ENCODE measurements at places on chromosomes 11 and 22. TPM values are rescaled to one million over a fixed set of nuclear protein-coding genes. Genes with fewer than 3 reads are reported as not detected.

- DNase-seq, result no peak
Measured at GRCh38 chr11:2742201-2742600, 42.4 kb upstream of the KCNQ1OT1 start.

DNA sequence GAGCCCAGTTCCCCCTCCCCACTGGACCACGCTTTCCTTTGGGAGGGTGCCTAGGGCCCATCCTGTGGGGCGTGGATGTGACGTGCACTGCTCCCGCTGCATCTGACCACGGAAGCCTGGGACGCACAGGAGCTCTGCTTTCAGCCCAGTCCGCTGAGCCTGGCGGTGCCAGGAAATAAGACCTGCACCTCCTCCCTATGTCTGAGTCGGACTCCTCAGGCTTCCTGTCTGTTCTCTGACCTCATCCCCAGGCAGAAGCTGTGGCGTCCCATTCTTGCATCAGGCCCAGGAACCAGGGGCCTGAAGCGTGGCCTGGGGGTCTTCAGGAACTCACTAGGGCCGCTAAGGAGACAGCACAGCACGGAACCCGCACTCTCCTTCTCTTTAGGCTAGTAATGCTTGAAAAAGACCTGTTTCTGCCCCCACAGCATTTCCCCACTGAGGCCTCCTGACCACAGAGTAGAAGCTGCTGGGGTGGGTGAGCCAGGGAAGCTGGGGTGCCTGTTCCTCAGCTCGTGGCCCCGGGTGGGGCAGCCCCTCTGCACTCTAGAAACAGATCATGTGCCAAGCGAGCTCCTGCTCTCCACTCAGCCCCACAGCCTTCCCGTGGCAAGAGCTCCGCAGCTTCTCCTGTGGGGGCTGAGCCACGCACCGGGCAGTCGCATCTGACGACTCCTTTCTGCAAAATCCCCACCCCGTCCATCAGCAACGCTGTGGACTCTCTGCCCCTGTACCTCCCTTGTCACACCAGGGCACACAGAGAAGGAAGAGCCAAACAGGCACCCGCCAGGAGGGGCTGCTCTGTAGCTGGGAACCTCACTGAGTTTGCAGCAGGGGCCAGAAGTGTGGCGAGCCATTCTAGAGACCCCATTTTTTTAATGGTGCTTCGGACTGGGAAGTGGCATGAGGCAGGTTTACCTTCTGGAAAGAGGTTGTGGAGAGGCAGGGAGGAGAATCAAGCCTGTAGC is 22.6 kb downstream of the MOV10L1 start:
- peak; percentile 53 for DNase-seq

GRCh38 chr11:95674657-95675358 is 114.8 kb downstream of the FAM76B start:
- DNase-seq, result no peak

DNA sequence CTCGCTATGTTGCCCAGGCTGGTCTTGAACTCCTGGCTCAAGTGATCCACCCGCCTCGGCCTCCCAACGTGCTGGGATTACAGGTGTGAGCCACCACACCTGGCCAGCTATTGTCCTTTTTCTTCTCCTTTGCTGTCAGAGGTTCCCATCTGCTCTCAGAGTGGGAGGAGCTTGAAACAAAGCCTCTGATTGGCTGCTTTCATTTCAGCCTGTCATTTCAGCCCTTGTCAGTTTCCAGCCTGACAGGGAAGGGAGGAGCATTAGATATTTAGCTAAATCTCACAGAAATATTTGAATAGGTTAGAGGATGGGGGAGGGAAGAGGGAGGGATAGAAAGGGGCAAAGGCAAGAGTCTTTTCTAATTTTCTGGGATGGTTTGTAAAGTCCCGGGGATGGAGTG is 8.7 kb downstream of the SLC22A6 start:
- no peak for DNase-seq

The DMC1 gene
- total RNA-seq, result 3.7 TPM

DNA sequence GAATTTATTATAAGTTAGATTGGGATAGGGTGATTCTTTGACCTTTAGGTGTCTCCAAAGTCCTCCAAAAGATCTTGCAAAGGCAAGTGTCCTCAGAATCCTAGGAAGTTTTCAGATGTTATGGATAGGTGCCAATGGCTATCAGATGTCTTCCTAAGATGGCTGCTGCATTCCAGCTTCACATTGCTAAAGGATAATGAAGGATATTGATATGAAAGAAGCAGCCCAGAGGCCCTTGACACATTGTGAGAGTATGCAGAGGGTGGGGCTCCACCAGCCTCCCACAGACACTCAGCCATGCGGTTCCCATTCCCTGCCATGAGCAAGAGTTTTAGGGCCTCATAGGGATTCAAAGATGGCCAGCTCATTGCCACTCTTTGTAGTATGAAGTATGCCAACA is 22.3 kb upstream of the GLYATL2 start:
- DNase-seq, result peak; percentile 31

The OSBP gene
- 26.4 TPM for total RNA-seq

GRCh38 chr11:9130297-9130696 is 38.9 kb upstream of the SCUBE2 start:
- no peak for DNase-seq

The B3GAT1 gene
- not detected for total RNA-seq

The SYNGR1 gene
- total RNA-seq, result 6.1 TPM

The ZDHHC13 gene
- 11.0 TPM for total RNA-seq

GRCh38 chr11:2787816-2788167 is 88.0 kb upstream of the KCNQ1OT1 start:
- DNase-seq, result no peak

The DDX10 gene
- 31.2 TPM for total RNA-seq

- peak; percentile 22 for DNase-seq
Measured at GRCh38 chr11:67082071-67082791, 25.6 kb downstream of the RHOD start.

GRCh38 chr11:74010306-74011300 is 1.7 kb upstream of the UCP3 start:
- no peak for DNase-seq

The DTX4 gene
- total RNA-seq, result 0.22 TPM

DNA sequence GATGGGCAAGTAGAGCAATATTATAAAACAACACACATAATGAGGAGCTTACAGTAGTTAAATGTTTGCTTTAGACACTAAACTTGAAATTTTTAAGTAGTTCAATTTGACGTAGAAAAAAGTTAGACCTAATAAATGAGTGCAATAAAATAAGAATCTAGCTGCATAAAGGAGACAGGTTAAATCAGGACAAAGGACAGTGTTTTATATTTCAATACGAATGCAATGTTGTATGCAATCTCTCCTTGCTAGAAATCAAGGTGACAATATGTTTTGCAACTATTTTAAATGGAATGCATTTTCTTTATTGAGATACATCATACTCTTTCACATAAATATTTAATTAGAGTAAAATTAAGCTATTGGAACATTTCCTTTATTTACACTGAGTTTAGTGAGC is 267.9 kb downstream of the CASP12 start:
- DNase-seq, result no peak

The C1QTNF4 gene
- total RNA-seq, result not detected

The GGTLC2 gene
- total RNA-seq, result not detected

The CHST1 gene
- not detected for total RNA-seq

DNA sequence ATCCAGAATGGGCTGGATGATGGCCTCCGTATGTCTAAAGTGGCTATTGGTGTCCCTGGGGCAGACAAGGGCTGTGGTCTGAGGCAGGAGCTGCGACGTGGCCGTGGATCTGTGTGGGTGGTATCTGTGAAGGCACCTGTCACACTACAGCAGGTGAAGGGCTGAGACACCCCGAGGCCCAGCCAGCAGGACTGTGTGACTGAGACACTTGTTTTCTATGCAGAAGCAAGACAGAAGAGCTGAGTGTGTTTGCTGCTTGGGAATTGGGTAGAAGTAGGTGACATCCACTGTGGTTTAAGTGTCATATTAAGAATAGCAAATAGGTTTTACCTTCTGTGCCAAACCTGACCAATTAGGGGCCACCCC is 35.0 kb downstream of the AMPD3 start:
- no peak for DNase-seq

The IGSF9B gene
- total RNA-seq, result not detected

GRCh38 chr11:7437696-7438095 is 47.6 kb upstream of the OLFML1 start:
- peak; percentile 80 for DNase-seq

The TRIM5 gene
- 10.7 TPM for total RNA-seq

The FADS3 gene
- 203 TPM for total RNA-seq

GRCh38 chr11:75142714-75143419 is 8.0 kb upstream of the SLCO2B1 start:
- DNase-seq, result peak; percentile 97

DNA sequence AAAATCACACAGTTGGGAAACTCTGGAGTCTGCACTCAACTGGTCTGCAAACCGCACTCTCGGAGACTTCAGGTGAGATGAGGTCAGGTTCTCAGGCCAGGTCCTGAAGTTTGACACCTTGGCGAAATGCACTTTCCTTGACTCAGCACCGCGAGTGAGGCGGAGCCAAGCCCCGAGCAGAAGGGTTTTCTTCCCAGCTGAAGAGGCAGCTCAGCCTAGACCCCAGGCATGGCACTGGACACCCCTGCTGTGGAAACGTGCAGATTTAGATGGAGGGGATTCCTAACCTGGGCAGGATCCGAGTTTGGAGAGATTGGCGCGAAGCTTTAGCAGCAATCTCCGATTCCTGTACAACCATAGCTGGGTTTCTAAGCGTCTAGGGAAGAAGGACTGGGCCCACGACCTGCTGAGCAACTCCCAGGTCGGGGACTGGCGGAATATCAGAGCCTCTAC is 835 bp upstream of the MYOD1 start:
- no peak for DNase-seq

- no peak for DNase-seq
Measured at GRCh38 chr11:14270690-14271542, 88.1 kb downstream of the RRAS2 start.

The TCN1 gene
- not detected for total RNA-seq

DNA sequence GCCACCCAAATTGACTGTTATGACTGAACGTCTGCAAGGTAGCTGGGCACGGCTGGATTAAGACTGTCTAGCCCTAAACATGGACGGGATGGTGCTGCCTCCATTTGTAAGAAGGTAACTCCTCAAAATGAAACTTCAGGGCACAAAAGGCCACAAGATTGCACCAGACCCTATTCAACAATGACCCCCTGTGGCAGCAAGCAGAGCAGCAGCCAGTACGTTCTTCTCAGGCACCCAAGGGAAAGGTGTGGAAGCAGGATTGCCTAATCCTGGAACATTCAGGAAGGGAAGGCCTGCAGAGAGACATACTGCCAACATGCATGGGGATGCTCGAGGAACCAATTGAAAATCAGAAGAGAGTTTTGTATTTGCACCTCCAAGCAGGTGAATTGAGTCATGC is 4.5 kb upstream of the TBX10 start:
- DNase-seq, result peak; percentile 20

GRCh38 chr11:117837791-117838190 is 13.2 kb upstream of the FXYD2 start:
- no peak for DNase-seq

The P2RX6 gene
- total RNA-seq, result 1.6 TPM

- DNase-seq, result peak; percentile 50
Measured at GRCh38 chr11:27116684-27117083, 76.1 kb downstream of the BBOX1 start.

GRCh38 chr22:44665115-44665514 is 36.9 kb upstream of the PRR5 start:
- DNase-seq, result no peak

DNA sequence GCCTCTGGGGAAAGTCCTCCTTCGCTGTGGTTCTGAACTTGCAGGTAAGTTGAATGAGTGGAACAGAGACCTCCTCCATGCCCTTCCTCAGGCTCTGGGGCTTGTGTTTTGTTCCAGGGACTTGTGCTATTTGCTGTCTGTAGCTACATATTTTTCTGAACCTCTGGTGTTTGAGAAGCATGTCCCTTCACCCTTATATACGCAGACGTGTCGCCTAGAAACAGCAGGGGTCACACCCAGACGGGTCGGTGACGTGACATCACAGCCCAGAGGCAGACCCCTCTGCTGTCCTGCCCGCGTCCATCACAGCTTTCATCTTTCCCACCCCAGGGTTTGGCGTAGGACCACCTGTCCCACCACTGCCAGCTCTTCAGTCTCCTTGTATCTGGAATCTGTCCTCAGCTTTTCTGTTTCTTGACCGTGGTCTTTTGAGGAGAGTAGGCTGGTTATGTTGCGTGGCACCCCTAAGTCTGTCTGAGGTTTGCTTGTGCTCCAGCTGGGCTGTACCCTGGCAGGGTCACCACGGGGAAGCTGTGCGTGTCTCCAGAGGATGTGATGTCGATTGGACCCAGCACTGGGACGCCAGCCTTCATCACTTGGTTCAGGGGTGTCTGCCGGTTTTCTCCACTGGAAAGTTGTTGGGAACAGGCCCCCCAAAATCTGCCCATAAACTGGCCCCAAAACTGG is 13.4 kb upstream of the MUC5B start:
- no peak for DNase-seq

- DNase-seq, result no peak
Measured at GRCh38 chr22:46011627-46012181, 34.7 kb upstream of the WNT7B start.

- no peak for DNase-seq
Measured at GRCh38 chr11:120261931-120262330, 22.0 kb downstream of the POU2F3 start.

The CCDC157 gene
- total RNA-seq, result 9.2 TPM

DNA sequence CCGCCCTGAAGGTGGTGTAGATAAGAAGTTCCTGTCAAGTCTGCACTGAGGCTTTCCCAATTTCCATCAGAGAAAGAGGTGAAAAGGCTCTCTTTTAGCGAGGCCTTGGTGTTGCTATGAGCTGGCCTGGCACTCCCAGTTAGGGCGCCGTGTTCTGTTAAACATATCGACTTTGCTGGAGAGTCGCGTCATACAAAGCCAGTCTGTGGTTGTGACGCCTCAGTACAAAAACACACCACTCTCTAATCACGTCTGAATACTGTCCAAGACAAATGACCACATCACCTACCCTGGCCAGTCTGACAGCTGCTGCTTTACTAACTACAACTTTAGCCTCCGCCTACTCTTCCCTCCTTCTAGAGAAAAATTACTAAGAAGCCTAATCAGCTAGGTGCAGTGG is 8.0 kb upstream of the TOLLIP start:
- DNase-seq, result no peak

DNA sequence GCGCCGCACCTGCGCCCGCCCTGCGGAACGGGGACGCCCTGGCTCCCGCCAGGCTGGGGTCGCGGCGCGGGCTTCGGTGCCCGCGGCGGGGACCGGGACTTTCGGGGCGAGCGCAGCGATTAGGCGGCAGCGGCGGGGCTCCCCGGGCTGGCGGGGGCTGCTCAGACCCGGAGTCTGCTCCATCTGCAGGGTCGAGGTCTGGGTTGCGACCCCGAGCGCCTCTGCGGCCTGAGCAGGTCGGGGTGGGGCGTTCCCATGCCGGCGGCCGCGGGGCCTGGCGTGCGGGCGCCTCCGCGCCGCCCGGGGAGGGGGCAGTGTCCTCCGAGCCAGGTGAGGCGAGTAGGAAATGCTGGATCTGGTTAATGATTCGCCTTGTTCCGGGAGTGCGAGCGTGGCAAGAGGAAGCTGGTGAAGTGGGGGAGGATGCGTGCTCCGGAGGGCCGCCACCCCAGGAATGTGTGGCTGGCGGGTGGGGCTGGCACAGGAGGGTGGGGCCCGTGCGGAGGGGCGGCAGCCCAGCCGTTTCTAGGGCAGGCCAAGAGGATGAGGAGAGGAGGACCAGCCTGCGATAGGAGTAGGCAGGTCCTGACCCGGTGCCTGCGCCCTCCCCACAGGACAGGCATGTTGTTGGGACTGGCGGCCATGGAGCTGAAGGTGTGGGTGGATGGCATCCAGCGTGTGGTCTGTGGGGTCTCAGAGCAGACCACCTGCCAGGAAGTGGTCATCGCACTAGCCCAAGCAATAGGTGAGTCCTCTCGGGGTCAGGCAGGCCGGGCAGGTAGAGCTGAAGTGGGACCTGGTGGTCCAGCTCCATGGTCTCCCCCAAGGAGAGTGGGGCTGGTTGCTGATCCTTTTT is 606 bp downstream of the RASSF7 start:
- peak; percentile 53 for DNase-seq

The NRXN2 gene
- 0.51 TPM for total RNA-seq

- no peak for DNase-seq
Measured at GRCh38 chr11:44113018-44113417, 17.5 kb downstream of the EXT2 start.

The DDI1 gene
- total RNA-seq, result not detected
